ENCODE measurements at places on chromosomes 1 and 21.

- DNase-seq = no peak
Measured at GRCh38 chr1:17845583-17845982, 90.5 kb downstream of the ACTL8 start.

DNA sequence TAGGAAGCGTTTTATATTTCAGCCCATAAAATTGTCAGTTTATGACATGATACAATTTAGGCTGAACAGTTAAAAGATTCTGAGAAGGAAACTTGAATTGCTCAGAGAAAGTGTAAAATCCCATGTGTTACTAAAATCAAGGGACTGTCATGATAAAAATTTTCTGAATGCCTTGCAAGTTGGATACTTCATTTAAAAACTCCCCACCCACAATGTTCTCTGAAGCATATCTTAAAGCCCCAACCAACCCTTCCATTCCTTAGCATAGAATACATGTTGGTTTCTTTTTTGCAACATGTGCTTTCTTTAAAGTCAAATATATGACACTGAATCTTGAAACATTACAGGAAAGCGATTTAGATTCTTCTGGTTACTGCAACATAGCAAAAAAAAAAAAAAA lies 97.4 kb downstream of the MRPL39 start:
- DNase-seq = no peak

DNA sequence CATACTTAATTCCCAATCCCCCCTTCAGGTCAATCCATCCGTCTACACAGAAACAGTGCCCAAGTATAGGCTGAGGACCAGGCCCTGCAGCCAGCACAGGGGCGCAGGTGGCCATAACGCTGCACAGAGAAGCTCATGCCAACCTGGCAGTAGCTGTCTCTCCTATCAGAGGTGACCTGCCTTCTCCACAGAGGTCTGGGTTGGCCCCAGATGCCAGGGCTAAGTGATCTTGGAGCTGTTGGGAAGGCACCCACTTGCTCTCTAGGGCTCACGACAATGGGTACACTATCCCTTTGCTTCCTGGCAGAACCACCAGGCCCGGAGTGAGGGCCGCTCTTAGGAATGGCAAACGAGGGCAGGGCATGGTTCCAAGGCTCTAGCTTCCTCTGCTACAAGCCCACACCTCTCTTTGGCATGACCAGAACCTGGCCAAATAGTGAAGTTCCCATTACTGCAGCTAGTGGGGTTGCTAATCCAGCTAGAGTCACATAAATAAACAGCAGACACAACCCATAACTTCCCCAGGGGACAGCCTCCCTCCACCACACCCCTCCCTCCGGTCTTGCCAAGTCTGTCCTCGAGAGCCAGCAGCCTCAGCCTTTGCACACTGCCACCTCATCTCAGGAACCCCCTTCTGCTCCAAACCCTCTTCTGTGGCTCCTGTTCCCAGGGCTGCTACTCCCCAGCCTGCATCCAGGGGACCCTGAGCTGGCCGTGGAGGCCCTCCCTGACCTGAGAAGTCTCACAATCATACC lies 113.0 kb downstream of the GLIS1 start:
- DNase-seq = no peak

GRCh38 chr1:17706445-17706844 lies 48.7 kb upstream of the ACTL8 start:
- DNase-seq = no peak

DNA sequence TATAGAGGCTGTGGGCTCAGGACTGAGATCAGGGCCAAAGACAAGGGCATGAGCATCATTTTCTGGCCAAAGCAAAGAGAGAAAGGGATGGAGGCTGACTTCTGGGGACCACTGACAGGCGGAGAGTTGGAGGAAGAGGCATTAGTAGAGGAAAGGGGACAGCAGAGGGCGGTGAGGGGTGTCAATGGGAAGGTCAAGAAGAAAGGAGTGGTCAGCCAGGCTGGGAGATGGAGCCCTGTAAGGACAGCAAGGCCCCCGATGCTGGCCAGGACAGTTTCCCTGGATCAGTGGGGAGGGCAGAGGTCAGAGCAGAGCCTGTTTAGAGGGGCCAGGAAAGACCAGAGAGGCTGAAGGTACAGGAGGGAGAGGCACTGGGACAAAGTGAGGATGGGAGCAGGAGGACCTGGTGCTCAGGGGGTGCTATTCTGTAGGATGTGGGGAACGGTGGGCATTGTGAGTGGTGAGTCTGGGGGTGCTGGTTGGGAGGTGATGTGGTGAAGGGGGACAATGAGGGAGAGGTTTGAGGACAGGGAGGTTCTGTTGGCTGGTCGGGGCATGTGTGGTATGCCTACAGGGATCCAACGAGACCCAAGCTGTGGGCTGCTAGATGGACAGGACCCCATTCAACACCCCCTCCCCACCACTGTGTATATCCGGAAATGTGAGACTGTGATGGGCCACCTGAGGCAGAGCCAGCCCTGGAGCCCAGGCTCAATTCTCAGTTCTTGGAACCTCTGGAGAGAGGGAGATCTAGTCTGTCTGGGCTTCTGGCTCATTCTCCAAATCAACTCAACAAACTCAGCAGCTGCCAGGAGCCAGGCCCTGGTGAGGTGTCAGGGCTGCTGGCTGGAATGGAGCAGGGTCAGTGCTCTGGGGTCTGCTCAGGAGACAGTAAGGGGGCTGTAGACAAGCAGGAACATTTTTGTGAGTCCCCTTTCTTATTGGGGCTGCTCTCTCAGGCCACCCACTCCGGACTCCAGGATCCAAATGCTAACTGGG lies 1.4 kb upstream of the FAM151A start:
- DNase-seq = no peak

GRCh38 chr1:182527680-182528079 lies 61.4 kb downstream of the RNASEL start:
- DNase-seq = no peak

DNA sequence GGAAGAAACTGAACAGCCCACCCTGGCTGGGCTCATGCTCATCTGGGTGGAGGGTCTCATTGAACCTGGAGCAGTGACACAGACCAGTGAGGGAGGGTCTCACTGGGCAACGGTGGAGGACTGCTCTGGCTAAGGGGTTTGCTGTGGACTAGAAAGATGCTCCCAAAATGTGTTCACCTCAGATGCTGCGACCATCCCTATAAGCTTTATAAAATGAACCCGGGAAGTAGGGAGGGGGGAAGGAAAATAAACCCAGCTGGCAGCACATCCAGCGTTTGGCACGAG lies 34.5 kb upstream of the LBR start:
- no peak for DNase-seq

GRCh38 chr1:2861988-2862813 lies 60.7 kb upstream of the TTC34 start:
- no peak for DNase-seq

DNA sequence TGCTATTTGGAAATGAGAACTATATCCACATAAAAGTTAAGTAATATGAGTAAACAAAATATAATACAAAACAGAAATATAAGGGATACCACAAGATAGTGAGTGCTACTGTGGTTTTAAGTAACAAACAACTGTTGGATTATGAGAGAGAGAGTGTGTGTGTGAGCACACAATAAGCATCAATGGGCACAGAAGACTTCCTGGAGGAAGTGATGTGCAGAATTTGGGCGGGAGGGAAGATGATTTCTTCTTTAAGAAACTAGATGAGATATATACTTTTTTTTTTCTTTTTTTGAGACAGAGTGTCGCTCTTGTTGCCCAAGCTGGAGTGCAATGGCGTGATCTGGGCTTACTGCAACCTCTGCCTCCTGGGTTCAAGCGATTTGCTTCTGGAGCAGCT lies 7.9 kb upstream of the IER5 start:
- no peak for DNase-seq

DNA sequence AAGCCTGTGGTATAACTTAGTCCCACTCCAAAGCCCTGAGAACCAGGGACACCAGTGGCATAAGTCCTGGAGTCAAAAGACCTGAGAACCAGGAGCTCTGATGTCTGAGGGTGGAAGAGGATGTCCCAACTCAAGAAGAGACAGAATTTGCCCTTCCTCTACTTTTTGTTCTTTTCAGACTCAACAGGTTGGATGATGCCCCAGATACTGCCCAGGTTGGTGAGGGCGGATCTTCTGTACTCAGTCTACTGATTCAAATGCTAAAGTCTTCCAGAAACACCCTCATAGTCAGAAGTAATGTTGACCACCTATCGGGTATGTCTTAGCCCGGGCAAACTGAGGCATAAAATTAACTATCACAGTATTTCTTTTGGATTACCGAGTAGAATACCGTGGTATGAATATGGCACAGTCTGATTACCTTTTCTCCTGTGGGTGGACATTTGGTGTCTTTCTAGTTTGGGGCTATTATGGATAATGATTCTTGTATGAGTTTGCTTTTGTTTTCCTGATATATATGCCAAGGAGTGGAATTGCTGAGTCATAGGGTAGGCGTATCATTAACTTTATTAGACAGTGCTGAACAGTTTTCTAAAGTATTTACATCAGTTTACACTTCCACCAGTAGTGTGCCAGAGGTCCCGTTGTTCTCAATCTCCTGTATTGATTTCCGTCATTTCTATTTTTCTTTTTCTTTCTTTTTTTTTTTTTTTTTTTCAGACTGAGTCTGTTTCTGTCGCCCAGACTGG lies 3.2 kb upstream of the CHAF1B start:
- DNase-seq = no peak

- DNase-seq = no peak
Measured at GRCh38 chr1:196063294-196063693, 544.9 kb downstream of the KCNT2 start.

- DNase-seq = no peak
Measured at GRCh38 chr1:45617618-45618017, 6.2 kb downstream of the CCDC17 start.

GRCh38 chr1:18139198-18139981 lies 31.8 kb downstream of the IGSF21 start:
- no peak for DNase-seq

GRCh38 chr1:202616355-202616915 lies 93.8 kb downstream of the SYT2 start:
- DNase-seq = no peak

GRCh38 chr1:196308176-196308575 lies 300.1 kb downstream of the KCNT2 start:
- DNase-seq = no peak

DNA sequence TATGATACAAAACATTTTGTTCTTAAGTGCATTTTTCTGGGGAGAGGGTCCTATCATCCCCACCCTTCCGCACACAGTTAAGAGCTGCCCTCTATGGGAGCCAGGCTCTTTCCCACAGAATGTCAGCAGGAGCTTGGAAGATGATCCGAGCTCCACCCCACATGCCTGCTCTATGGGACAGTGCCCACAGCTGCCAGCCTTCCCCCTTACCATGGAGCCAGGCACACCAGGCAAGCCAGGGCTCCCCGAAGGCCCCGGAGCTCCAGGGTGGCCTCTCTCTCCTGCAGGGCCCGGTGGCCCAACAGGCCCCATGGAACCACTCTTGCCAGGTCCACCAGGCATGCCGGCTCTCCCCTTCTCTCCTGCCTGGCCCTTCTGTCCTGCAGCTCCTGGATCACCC lies 10.4 kb upstream of the PEF1 start:
- no peak for DNase-seq

- DNase-seq = no peak
Measured at GRCh38 chr21:26835027-26835713, 10.0 kb downstream of the ADAMTS1 start.

GRCh38 chr1:182054698-182055326 lies 6.7 kb downstream of the ZNF648 start:
- no peak for DNase-seq

- DNase-seq = no peak
Measured at GRCh38 chr1:162333991-162334390, 42.7 kb downstream of the SPATA46 start.

- DNase-seq = no peak
Measured at GRCh38 chr1:33895396-33895795, 31.5 kb downstream of the HMGB4 start.

DNA sequence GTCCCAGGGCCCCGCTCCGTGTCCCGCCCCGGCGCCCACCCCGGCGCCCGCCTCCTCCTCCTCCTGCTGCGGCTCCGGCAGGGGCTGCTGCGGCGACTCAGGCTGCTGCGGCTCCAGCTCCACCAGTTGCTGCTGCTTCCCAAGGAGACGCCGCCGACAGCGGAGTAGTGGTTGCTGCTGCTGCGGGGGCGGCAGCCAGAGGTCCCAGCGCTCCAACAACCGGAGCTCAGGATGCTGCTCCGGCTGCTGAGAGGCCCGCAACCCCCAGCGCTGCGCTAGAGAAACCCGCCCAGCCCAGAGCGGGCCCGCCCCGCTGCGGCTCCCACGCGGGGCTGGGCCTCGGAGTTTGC lies 1.1 kb downstream of the CRCT1 start:
- no peak for DNase-seq

- peak; percentile 32 for DNase-seq
Measured at GRCh38 chr1:201559679-201560162, 20.8 kb downstream of the NAV1 start.

- no peak for DNase-seq
Measured at GRCh38 chr1:162335126-162335525, 41.5 kb downstream of the SPATA46 start.

DNA sequence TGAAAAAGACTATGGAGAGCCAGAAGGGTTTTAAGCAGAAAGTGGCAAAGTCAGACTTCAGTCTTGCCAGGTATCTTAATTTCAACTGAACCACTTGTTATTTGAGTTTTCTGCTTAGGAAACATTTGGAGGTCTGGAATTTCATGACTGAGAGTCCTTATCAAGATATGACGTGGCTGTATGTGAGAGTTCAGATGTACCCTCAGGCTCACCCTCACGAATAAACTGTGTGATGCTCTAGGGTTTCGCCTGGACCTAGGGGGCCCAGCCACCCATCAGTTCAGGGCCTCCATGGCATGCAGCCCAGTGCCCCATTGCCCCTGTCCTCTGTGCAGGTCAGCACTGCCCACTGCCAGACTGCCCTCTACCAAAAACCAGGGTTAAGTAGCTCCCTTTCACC lies 30.6 kb upstream of the TADA1 start:
- DNase-seq = no peak

Measured in stimulated activated CD8-positive, alpha-beta memory T cell treated with anti-CD3 and anti-CD28 coated beads, Interleukin-7, amount 100 ng/mL, for 1 hour (primary cell).